ENCODE measurements at places on chromosomes 16 and 17. TPM values are rescaled to one million over a fixed set of nuclear protein-coding genes. Genes with fewer than 3 reads are reported as not detected.
A peak's percentile ranks its signal among the peaks of the same experiment; 100 is the strongest.

DNA sequence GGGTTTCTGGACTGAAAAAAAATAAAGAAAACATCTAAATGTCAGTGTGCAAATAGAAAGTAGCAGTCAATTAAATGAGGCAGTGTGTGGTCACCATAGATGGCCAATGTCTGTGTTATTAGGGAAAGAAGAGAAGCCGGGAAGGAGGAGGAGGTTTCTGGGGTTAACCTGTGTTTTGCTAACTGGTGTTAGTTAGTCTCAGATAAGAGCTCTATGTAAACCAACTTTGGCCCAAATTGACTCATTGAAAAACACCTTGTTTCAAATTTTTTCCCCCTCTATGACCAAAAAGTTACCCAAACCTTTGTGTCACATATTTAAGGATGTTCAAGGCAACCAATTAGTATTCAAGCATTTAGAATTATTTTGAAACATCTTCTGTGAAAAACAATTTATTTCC is 530.9 kb downstream of the MAF start:
- no peak for DNase-seq

DNA sequence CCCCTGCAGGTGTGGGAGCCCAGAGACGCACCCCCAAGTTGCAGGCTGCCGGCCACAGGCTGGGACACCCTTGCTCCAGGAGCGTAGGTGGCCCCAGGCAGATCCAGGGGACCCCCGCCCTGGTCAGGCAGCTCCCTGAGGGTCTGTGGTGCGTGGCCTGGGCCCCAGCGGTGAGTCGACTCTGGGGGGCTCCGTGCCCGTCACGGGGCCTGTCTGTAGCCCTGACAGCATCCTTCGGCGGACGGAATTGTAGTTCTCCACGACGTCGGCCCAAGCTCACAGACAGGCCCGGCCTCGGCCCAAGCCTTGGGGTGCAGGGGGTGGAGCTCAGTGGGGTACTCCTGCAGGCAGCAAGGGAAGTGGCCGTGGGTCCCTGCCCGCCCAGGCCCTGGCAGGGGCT is 82.9 kb downstream of the LMF1 start:
- DNase-seq: no peak

DNA sequence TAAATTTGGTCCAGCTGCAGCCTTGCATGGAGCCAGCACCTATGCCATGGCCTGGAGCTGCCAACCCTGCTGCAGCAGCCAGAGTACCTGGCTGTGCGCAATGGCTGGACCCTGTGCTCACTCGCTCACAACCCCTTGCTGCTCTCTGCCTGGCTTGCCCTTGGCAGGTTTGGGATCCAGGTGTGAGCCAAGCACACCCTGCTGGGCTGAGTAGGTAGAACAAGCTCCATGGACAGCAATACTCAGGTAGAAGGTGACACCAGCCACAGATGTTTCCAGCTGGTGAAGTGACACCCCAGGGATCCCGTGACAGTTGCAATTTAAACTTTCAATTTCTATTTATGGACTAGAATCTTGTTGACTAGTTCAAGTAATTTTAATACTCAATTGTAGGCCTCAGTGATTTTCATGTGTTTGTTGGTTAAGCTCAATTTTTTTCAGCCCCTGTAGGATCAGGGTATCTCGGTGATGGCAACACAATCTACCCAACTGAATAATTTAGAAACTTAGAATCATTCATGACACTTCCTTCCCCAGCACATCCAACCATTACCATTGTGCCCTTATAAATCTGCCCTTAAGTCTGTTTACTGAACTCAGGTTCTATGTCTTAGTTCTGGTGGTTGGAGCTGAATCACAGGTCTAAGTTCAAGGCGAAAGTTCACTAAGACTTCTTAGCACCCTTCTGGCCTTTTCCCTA is 480.0 kb downstream of the PMP22 start:
- DNase-seq: no peak

GRCh38 chr17:82595893-82596292 is 52.4 kb downstream of the WDR45B start:
- peak; percentile 58 for DNase-seq

GRCh38 chr17:79132271-79133064 is 57.8 kb downstream of the ENGASE start:
- DNase-seq: no peak

DNA sequence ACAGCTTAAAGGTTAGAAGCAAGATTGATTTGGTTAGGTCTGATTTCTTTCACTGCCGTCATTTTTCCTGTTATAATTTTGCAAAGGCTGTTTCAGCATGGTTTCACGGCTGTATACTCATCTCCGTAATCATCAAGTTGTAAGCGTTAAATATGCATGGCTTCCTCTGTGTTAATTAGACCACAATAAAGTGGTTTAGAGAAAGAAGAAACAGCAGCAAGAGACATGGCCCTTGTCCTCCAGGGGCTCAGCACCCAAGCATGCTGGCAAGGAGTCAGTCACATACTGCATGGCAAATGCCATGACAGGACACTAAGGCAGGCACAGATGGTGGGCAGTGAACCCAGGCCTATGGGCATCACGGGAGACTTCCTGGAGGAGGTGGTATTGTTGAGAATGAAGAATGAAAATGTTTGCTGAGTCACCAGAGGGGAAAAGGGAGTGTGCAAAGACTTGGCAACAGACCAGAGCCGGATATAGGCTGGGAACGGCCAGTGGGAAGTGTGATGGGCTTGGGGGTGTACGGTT is 61.4 kb upstream of the PLCG2 start:
- no peak for DNase-seq

DNA sequence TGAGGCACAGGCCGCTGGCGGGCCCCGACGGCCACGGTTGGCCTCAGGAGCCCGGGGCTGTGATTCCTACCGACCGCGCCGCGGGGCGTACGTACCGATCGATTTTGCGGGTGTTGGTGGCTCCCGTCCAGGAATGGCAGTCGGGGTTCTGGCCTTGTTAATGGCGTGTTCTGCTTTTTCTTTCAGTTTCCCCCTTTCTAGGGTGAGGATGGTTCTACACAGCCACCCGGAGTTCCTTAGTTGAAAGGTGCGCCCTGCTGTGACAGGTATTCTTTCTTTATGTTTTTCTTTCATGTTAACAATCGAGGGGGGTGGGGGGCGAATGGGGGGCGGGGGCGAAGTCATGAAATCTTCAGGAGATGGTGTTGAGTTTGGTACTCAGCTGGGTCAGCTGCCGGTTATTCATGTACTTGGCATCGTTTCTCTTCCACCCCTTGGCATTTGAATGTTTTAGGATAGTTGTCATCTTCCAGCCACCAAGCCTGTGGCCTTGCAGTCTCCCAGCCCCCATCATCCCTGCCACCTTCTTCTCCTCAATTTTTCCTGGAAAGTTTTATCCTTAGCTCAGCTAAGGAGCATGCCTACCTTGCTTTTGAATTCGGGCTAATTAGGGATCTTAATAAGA is 802 bp downstream of the CYLD start:
- DNase-seq: peak; percentile 46

DNA sequence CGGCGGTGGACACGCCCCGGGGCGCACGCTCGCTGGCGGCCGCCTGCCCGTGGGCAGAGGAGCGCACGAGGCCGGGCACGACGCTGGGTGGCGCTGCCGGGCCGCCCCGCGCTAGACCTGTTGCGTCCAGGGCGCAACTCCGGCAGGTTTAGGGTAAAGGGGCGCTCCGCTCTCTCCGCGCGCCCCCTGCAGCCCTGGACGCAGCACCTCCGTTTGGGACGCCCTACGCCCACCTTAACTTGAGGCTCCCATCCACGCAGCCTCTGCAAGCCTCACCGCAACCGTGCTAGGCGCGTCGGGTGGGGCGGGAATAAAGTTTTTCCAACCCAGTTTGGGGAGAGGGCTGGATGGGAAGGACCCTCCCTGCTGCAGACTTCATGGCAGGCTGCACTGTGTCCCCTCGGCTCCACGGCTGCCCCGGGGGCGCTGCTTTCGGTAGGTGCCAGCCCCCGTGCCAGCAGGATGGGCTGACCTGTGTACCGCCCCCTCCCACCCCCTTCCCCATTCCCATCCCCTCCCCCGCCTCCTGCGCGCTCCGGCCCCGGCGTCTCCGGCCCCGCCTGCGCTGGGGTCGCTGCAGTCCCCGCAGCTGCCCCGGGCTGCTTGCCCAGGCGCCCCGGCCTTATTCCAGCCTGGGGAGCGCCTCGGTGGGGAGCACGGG is at the start of gene SYT17:
Gene SYT17, plus strand, starts transcription at position 531 of the 661 bp plus-strand sequence. CDS start 407 bp downstream, outside the sequence.
- DNase-seq: peak; percentile 83

- DNase-seq: no peak
Observed at GRCh38 chr17:12909046-12909445, 108.8 kb downstream of the ELAC2 start.

DNA sequence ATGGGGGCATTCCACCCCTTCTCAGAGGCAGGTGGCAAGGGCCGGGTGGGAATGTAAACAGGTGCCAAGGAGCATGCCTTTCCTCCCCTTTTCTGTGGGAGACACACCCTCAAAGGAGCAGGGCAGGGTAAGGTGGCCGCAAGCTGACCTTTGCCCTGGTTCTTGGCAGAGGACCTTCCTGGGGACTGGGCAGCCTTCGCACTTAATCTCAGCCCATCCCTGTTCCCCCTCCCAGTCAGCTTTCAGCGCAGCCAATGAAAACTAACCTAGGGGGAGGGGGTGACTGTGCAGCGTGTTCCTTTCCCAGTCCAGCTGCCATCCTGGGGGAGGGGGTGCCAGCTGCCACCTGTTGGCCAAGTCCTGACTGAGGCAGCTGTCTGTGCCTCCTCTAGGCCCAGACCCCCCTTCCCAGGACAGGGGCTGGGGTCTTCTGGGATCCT is 2.8 kb downstream of the TRAF4 start:
- peak; percentile 88 for DNase-seq

DNA sequence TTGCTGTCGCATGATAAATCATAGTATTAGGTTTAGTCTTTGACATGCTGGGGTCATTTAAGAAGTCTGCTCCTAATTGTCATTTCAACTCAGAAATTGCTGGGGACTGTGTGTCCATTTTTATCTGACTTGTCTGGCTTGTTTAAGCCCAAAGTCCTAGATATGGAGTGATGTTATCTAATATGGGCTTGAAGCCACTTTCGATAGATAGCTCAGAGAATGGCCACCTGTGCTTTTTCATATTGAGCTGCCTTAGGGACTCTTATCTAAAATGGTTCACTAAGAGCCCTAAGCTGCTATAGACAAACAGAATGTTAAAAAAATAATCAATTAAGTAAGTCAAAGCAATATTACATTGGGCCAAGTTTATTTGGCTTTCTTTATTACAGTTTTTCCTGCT is 81.6 kb upstream of the CNTNAP4 start:
- DNase-seq: no peak

DNA sequence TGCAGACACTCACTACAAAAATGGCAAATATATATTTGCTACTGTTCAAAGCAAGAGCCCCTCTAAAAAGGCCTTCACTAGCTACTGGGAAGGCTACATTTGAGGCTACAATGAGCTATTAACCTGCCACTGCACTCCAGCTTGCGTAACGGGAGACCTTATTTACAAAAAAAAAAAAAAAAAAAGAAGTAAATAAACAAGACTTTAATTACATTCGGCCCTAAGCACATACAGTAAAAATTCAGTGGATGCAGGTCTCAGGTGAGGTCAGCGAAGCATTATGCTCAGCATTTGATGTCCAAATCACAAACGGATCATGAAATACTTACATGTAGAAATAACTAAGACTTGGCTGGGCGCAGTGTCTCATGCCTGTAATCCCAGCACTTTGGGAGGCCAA is 26.7 kb upstream of the LCMT1 start:
- DNase-seq: no peak

- no peak for DNase-seq
Observed at GRCh38 chr16:67459861-67460150, 21.2 kb downstream of the ATP6V0D1 start.

Gene MT1F
- 26.6 TPM for total RNA-seq

DNA sequence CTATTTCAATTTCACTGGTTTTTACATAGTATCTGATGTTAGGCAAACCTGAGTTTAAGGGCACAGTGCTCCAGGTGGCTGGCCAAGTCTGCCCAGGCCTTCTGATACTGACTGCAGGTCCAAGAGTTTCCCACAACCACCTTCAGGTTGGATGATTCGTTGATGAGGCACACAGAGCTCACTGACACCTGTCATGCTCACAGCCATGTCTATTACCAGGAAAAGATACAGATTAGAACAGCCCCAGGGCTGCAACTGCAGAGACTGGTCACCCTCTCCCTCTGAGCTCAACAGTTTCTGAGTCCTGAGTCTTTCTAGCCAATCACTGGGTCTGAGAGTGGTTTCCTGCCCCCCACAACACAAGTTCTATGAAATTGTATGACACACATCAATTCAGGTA is 37.2 kb downstream of the MEAK7 start:
- no peak for DNase-seq

Gene PLA2G10
- total RNA-seq: 4.0 TPM

DNA sequence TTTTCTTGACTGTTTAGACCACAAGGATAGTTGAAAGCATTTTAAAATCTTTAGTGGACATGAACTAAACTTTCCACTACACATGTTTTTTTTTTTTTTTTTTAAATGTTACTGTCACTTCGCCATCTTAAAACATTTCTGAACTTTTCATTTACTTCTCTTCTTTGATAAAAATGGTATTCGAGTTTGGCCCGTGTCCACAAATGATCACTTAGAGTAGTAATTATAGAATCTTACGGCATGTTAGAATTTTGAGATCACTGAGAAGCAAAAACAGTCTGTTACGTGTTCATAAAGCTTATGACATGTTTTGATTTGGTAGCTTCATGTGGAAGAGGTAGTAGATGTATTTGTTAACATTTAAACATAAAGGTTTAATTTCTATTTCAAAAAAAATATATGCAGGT is 1.1 kb downstream of the NSRP1 start:
- DNase-seq: no peak

DNA sequence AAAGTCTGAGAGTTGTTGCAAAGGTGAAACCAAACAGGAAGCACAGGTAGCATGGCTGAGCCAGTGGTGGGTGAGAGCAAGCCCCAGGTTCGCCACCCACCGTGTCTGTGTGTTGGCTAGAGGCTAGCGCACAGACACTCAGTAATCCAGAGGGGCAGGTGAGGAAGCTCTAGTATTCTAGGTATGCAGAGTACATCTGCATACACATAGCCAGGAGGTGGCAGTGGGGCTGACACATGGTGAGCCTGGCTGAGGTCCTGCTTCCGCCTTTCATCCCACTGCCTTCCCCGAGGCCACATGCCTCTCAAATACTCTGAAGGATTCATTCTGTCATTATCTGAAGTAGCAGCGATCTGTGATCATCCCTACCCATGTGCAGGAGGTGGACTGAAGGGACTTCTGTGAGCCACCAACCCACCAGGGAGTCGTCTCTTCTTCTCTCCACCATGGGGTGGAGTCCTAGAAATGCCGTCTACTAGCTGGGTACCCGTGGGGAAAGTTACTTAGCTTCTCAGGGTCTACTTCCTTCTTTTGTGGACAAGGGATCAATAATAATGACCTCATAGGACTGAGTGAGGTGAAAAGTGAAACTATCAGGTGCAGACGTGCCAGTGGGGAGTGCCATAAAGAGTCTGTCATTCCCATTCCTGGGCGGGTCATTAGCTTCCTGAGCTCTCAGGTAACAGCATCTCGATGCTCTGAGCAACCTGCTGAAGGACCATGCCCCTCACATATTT is 36.0 kb upstream of the ICAM2 start:
- DNase-seq: peak; percentile 27

Gene SLC47A2
- not detected for total RNA-seq

Gene TP53TG3B
- not detected for total RNA-seq

Gene SLC35G6
- not detected for total RNA-seq

Gene PYDC1
- not detected for total RNA-seq

GRCh38 chr17:49338883-49339282 is 23.2 kb downstream of the ZNF652 start:
- DNase-seq: no peak

All from transverse colon (tissue), 4 donors.